Kidney (tissue), 22 donors: ENCODE measurements at places on chromosomes 6 and 20.

- DNase-seq = no peak
Observed at GRCh38 chr6:11989386-11989785, 22.7 kb upstream of the HIVEP1 start.

GRCh38 chr6:38901802-38902522 lies 146.6 kb upstream of the GLP1R start:
- DNase-seq = no peak

DNA sequence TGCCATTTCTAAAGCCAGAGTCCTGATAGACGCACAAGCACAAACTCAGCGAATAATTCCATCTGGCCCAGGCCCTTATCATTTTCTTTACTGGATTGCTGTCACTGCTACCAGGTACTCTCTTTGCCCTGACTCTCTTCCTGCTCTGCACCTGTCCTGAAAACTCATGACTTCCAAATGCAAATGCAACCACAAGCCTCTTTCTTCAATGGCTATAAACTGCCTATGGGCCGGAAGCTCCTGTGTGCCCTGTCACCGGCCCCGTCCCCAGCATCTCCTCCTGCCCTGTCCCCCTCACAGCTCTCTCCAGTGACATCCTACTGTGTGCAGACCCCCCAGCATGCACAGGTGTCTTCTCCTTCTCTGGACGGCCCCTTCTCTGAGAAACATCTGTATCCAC lies 302.6 kb downstream of the GMDS start:
- no peak for DNase-seq

- no peak for DNase-seq
Observed at GRCh38 chr6:72760114-72760793, 138.4 kb downstream of the KCNQ5 start.

DNA sequence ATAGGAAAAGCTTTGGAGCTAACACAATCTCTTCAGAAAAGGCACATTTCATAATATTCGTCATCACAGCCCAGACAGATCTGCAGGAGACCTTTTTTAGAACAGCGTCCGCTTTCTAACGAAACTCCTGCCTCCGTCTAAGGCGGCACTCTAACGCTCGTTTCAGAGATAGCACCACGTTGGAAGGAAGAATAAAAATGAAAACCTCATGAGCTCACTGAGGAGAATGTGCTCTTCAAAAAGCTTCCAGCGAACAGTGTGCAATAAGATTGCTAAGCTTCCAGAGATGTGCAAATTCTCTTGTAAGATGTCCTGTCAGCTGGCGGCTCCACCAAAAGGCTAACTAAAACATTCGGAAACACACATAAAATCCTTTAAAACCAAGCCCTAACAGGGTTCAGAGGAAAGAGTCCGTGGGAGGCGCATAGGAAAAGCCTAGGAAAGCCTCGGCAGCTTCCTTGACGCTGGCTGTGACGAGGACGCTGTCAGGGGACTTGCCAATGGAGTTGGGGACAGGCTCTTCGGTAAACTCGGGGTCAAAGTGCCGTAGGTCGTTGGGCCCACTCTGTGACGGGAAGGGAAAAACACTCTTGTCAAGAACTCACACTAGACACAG lies 117.6 kb upstream of the SLC2A12 start:
- no peak for DNase-seq

- DNase-seq = peak; percentile 55
Observed at GRCh38 chr6:166587631-166588413, 1.3 kb upstream of the RAMACL start.

- DNase-seq = no peak
Observed at GRCh38 chr20:2289475-2289874, 6.3 kb upstream of the TGM3 start.

DNA sequence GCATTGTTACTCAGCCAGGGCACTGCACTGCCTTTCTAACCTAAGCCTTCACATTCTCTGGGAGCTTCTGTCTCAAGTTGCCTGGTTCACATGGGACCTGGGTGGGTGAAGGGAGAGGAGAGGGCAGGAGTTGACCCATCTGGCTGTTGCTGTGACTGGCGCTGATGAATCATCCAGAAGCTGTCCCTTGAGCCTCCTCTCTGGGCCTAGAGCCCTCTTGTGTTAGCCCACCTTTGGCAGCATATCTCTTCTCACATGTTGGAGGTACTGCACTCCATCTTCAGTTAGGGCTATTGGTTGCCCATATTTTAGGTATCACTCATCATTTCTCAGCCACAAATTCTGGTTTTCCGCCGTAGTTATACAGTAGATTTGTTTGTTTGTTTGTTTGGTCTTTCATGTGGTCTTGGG lies 19.8 kb downstream of the XRN2 start:
- DNase-seq = no peak

GRCh38 chr6:87465051-87465450 lies 7.7 kb upstream of the SLC35A1 start:
- DNase-seq = no peak

DNA sequence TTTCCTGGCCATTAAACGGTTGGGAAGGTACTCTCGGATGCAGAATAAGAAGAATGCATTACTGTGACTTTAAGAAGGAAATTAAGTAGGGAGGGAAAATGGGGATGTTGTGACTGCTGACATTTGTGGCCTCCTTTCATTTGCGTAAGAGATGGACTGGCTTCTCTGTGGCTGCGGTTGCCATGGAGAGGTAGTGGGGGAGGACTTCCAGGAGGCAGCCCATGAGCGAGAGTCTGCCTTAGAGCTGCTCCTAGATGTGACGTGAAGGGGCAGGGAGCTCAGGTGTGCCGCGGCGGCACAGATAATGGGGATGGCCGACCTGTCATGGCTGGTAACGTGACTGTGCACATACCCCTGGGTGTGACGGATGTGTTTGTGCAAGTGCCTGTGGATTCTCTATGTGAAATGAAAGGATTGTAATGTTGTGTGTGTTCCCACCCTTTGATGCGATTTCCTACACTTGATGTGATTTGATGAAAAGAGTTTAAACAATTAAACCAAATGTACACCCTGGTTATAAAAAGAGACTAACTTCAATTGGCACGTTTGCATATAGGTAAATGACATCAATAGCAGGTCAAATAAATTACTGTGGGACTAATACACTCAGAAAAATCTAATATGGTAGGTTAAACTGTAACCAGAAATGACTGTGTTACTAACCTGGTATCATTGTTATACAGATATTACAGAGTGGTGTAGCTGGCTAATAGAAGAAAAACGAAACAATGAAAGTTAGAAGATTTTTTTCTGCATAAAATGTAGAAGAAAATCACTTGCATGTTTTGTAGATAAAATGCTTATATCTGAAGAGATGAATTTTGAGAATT lies 48.9 kb downstream of the HIVEP1 start:
- DNase-seq = peak; percentile 84

DNA sequence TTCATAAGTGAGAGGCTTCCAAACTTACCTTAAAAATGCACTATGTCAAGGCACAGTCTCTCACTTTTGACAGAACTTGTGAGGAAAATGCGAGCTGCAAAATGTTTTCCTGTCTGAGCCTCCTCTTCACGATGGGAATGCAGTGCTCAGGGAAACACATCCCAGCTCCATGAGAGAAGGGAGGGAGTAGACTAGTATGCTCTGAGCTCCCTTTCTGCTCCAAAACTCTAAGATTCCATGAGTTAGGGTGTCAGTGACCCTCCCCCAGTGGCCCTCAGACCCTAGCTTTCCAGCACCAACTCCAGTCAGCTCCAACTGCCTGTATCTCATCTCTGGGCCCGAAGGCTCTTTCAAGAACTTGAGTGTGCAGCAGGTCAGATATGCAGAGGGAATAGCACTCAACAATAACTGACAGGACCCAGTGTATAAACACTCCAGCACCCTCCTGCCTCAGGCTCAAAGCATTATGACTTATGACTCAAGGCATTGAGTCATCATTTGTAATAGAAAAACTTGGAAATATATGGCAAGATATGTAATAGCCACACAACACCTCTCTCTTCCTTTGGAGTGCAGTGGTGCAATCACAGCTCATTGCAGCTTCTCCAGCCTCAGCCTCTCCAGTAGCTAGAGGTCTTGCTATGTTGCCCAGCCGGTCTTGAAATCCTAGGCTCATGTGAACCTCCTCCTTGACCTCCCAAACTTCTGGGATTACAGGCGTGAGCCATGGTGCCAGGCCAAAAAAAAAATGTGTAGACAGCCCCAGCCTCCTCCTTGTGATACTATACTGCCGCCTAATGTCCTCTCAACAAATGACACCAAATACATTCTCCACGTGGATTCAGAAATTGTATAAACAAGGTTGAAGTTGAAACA lies 16.7 kb upstream of the ENTPD6 start:
- peak; percentile 53 for DNase-seq

GRCh38 chr6:151765444-151765886 lies 42.0 kb upstream of the ESR1 start:
- DNase-seq = peak; percentile 62

DNA sequence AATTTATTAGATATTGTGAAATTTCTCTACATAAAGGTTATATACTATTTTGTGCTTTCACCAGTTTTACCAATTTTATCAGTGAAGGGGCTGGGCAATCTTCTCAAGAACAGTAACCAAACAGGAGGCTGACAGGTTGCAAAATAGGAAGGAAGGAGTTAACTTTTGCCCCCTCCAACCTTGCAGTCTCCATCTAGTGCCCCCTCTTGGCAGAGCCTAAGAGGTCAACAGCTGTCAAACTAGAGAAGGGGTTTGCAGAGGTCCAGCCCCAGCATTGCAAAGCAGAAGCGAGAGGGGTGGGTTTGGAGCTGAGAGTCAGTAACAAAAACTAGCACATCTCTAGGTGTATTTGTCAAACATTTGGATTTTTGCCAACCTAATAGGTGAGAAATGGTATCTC lies 391.0 kb downstream of the CDC5L start:
- DNase-seq = no peak

DNA sequence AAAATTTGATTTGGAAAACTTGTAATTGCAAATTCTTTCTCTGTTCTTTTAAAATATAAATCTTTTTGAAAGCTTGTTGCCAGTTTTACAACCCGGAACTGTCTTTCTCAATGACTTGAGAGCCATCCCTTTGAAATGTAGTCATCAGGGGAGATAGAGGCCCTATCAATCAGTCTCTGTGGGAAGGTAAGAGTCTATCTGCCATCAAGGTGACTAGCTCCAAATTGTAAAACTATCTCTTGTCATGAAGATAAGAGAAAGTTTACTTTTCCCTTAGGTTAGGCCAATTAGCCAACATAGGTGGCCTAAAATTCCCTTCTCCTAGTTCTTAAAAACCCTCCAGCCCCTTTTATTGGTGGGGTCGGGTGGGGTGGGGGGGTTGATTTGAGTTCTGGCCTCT lies 469.1 kb upstream of the IRAK1BP1 start:
- no peak for DNase-seq

DNA sequence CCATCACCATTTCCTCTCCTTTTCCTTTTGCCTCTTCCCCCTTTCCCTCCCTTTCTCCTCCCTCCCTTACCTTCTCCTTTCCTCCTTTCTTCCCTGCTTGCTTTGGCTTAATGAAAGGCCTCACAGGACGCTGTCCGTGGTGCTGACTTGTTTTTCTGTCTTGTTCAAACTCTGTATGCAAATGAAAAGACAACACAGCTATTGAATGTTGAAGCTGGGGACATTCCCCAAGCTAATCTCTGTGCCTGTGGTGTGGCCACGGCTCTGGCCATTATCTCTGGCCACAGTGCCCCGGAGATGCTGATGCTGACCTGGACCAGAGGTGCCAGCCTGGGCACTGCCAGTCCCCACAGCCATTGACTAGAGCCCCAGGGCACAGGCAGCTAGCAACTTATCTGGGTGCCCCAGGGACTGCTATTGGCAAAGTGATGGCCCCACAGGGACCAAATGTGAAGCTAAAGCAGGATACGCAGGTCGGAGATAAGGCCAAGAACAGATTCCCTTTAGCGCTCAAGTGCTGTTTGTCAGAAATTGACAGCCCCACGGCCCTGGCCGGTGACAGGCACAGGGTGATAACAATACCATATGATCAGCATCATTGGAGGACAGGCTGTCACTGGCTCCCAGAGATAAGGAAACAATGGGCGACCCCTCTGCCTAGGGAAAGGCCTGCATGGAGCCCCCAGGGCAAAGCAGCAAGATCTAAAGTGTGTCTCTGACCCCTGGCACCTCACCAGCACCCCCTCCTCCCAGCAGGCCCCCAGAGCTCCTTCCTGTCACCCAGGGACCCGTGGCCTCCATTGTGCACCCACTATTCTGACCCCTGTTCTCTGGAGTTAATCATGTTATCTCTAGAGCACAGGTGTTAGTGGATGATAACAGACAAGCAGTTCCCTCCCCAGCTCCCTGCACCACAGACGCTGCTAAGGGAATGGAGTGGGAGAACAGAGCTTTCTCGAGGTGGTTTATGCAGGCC lies 31.6 kb upstream of the SLC32A1 start:
- DNase-seq = peak; percentile 75

DNA sequence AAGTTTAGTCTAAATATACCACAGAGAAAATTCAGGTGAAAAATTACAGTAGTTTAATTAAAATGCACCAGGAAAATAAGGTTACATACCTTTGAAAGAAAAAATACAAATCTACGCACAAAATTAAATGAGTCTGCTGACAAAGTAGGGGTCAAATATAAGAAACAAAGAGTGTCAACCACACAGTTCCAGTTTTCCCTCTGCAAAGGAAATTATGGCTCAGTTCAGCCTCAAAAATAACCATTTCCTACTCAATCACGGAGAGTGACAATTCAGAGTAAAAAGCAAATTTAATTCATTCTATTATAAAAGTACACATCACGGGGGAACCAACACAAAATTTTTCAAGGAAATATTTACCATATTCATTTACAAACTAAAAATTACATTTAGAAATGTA lies 124.8 kb downstream of the PTPRK start:
- DNase-seq = no peak

DNA sequence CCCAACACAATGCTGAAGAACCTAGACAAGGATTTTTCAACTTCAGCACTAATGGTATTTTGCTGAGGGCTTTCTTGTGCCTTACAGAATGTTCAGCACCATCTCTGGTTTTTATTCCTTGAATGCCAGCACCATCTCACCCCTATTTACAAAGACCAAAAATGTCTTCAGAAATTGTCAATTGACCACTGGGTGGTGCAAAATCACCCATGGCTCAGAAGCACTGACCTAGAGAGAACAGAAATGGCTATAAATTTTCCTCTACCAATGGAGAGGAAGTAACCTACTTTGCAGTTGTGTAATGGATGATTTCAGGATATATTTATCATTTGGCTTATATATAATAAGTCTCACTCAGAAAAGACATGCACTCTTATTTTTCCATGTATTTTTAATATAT lies 431.0 kb upstream of the IRAK1BP1 start:
- no peak for DNase-seq

DNA sequence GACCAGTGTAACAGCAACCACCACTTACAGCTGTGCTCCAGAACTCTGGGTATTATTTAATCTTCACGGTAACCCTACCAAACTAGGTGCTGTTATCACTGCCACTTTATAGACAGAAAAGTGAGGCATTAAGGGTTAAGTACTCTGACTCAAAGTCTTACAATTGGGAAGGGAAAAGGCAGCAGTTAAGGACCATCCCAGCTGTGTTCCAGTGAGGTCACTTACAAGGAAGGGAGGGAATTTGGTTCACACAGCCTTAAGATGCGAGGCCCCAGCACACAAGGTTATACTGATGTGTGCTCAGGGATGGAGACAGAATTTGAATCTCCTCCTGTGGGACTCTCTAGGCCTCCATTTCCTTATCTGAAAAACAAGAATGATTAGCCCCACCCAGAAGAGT lies 46.7 kb downstream of the TRERF1 start:
- DNase-seq = no peak
